ENCODE measurements at places on chromosomes 7 and 10.

GRCh38 chr10:113148071-113148825 lies 198.2 kb downstream of the TCF7L2 start:
- DNase-seq = no peak

- no peak for DNase-seq
Measured at GRCh38 chr10:80196950-80197315, 8.4 kb downstream of the ANXA11 start.

DNA sequence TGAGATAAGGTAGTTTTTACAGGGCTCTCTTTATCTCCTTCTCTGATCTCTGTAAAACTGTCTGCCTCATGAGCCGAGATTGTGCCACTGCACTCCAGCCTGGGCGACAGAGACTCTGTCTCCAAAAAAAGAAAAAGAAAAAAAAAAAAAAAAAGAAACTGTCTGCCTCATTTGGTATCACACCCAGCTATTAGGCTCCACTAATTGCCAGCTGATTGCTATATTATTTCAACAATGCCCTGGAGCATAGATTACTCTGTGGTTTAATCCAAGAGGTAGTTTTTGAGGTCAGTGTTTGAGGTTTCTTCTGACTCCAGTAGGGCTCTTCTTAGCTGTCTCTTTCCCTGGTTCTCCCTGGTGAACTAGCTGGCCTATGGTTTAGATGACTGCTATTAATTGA lies 268.1 kb upstream of the PLPP4 start:
- DNase-seq = no peak

GRCh38 chr10:110456046-110456445 lies 41.7 kb upstream of the DUSP5 start:
- no peak for DNase-seq

DNA sequence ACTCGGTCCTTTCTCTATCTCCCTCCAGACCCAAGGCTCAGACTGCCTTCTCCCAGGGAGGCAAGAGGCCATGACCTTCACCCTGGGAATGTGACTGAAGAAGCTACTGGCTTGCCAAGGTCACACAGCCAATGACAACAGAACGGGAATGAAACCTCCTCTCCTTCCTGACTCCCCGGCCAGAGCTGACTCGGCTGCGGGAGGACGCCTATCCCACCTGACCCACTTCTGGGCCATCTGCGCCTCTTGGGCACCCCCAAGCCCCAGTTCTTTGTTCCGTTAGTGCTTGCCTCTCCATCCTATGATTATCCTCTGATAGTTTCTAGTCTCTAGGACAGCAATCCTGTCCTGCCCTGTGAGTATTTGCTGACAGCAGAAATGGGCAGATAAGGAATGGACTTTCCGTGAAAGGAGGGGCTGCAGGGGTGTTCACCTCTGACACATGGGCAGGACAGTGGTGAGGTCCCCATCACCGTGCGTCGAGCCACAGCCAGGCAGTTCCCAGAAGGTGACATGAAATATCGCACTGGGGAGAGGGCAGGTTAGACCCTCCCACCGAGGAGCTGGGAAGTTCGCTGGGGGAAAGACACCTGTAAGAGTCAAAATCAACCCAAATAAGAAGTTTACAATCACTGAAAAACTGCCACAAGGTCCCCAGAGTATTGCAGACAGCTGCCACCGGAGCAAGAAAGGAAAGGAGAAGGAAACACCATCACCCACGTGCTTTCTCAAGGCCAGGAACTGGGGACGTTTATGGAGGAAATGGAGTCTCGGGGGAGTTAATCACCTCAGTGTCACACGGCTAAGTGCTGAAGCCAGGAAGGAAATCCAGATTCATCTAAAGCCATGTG lies 63.0 kb downstream of the INSIG1 start:
- DNase-seq = no peak

- no peak for DNase-seq
Measured at GRCh38 chr7:38748056-38748610, 117.0 kb upstream of the AMPH start.

DNA sequence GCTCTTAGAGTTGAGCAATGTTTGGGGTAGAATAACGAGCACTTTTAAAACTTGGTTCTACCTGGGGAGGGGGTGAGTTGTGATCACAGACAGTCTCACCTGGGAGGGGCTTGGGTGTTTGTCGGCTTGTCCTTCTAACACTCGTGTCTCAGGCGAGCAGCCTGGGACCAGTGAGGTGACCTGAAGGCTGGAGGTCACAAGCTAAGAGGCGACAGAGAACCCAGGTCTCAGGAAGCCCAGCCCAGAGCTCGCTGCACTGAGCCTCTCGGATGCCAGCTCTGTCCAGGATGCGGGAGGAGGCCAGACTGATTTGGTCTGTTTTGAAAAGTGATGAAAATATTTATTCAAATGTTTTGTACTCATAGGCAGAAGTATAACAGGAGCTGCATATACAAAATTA lies 11.8 kb downstream of the HTRA1 start:
- DNase-seq = no peak

- DNase-seq = no peak
Measured at GRCh38 chr7:40780460-40780859, 645.7 kb downstream of the SUGCT start.

- DNase-seq = no peak
Measured at GRCh38 chr10:112658900-112659638, 212.1 kb downstream of the VTI1A start.

DNA sequence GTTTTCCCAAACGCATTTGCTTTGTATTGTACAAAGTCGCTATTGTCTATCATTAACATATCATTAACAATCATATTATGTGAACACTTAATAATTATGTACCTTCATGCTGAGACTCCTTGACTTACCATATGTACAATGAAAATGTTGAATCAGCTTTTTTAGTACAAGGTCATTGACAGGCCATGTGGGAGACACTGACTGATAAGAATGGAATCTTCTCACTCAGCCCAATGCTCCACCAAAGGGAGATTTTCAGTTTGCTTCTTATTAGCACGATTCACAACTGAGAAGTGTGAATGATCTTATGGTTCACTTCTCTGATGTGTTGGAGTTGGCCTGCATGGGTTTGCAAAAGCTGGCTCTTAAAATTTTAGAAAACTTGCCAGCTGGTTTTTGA lies 253.5 kb upstream of the TEX47 start:
- no peak for DNase-seq

GRCh38 chr7:137669706-137670105 lies 177.1 kb downstream of the DGKI start:
- no peak for DNase-seq

DNA sequence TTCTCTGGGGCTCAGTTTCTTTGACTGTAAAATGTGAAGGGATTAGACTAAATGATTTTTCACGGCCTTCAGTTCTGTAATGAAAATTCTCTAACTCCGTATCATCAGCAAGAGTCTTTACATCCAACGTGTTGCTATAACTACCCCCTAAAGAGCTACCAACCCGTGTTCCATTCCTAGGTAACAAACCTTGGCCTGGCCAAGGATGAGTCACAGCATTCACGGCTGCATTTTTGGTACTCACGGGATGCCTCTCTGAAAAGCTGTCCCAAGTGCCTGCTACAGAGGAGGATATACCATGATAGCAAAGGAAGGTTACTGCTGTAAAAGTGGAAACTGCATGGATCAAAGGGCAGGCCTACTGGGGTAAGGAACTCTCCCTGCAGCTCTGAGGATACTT lies 5.9 kb downstream of the LRRC4 start:
- no peak for DNase-seq

DNA sequence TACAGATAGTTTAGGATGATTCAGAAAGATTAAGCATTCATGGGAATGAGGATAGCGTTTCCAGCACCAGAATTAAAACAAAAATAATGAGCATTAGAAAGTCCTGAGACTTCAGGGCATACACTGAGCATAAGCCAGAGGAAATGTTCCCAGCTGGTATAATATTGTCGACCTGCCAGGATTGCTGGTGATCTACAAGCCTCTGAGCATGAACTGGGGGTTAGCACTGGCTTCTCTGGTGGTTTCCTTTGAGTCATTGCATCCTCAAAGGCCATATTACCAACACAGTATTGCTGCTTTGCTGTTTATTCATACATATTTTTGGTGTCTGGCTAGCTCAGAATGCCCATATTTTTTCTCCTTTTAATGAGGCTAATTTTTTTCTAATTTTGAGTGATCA lies 10.7 kb upstream of the ATRNL1 start:
- no peak for DNase-seq

GRCh38 chr7:117251687-117252086 lies 71.2 kb downstream of the WNT2 start:
- no peak for DNase-seq

DNA sequence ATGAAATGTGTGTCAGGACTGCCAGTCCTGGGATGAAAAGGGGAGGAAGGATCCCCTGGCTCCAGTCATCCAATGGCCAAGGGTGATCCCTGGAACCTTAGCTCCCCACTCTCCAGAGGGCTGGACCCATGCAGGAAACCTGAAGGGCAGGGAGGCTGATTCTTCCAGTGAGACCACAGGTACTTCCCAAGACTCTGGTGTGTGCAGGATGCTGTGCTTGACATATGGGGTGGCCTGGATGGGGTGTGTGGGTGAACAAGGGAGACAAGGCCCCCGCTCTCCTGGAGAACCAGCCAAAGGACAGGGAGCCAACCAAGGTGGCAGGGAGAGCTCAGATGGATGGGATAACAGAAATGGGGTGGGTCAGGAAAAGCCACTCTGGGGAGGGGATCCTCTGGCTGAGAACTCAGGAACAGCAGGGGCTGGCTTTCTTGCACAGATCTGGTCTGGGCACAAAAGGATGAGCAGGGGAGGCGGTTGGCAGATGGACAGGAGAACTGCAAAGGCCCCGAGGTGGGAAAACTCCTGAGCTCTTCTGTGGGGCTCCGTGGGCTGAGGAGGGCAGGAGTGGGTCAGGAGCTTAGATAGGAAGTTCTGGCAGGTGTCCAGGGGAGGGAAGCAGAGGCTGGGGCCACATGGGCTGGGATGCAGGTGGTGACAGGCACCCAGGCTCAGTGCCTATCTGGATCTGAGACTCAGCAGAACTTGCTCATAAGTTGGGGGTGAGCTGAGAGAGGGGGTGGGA lies 100.6 kb downstream of the ARHGAP22 start:
- DNase-seq = no peak

DNA sequence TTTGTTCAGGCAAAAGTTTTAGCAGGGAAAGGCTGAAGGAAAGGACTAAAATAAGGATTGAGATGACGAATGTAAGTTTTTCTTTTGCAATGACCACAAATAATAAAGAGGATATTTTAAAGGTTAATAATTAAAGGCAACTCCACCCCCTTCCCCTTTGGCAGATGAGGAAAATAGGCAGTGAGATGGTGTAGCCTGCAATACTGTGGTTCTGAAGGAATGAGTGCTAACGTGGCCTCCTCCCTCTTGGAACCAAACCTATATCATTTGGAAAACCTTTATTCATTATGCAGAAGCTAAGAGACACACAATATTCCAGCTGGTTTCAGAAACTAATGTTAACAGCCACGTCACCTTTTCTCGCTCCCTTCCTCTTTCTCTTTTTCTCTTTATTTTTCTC lies 70.9 kb upstream of the COL1A2 start:
- no peak for DNase-seq

GRCh38 chr7:16963044-16963443 lies 81.3 kb upstream of the AGR3 start:
- no peak for DNase-seq
